Renal cortex interstitium (tissue), 15 donors: ENCODE measurements at places on chromosomes 11 and 22. TPM values are rescaled to one million over a fixed set of nuclear protein-coding genes. Genes with fewer than 3 reads are reported as not detected.

DNA sequence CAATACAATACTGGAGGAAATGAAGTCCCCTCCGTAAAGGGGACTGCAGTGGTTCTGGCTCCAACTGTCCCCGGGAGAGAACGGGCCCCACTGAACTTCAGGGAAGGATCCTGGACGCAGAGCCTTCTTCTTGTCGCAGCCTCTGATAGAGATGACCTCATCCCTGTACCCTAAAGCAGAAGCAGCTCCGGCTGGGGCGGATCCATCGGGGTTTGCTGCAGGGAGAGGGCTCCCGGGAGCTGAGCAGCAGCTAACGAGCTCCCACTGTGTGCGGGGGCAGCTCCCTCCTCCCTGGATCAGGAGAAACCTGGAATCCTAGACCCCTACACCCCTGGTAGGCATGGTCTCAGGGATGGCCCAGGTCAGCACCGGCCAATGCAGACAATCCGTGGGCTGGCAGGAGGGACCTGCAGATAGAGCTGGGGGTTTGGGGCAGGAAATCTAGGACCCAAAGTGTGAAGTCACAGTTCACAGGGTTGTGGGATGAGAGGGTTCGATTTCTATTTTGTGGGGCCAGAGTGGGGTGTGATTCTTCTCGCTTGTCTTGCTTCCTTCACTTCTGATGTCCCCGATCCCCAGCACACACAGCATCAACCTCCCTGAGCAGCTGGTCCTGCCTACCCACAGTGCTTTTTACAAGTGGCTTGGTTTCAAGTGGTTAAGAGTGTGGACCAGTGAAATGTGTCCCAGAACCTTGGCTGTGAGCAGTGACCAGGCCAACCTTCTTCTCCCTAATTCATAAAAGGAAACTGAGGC lies 12.9 kb downstream of the KIAA0930 start:
- no peak for DNase-seq

The SLC22A12 gene
- polyA plus RNA-seq = 11.3 TPM

GRCh38 chr22:47048123-47049077 lies 285.9 kb downstream of the TBC1D22A start:
- DNase-seq = no peak

The PRG3 gene
- 0.23 TPM for polyA plus RNA-seq

GRCh38 chr22:36760786-36761185 lies 15.1 kb downstream of the IFT27 start:
- no peak for DNase-seq
